ENCODE measurements at places on chromosomes 4 and X. TPM values are rescaled to one million over a fixed set of nuclear protein-coding genes. Genes with fewer than 3 reads are reported as not detected.

Gene RHOXF2
- not detected for total RNA-seq

- no peak for DNase-seq
Observed at GRCh38 chr4:156941940-156942548, 29.6 kb downstream of the PDGFC start.

DNA sequence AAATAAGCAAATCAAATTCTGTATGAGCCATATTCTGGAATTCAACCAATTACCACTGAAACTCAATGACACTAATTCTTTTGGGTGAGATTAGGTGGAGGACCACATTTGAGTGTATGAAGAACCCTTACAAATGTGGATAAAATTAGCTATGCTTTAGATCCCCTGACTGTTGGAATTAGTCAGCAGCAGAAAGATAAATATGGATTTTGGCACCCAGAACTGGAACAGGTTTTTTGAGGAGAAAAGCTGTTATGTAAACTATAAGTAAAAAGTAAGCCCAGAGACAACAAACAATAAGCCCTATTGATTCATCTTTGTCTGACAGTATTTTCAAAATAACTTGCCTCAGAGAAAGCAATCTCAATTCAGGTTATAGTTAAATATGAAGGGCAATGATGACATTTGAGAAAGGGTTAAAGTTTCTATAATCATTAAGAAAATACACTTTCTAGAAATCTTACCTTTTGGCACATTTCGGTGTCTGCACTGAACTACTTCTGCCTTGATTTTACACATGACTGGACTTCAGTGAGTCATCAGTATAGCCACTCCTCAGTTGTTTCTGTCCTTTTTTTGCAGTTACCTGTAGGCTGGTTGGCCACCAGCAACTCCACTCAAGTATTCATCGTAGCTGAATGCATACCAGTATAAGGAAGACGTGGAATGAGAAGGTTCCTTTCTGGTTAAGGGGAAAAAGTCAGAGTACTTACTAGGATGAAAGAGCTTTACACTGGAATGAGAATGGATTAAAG, 80.0 kb downstream of the KCTD8 start:
- no peak for DNase-seq

GRCh38 chr4:73222466-73223257, 35.9 kb downstream of the ANKRD17 start:
- peak; percentile 37 for DNase-seq

DNA sequence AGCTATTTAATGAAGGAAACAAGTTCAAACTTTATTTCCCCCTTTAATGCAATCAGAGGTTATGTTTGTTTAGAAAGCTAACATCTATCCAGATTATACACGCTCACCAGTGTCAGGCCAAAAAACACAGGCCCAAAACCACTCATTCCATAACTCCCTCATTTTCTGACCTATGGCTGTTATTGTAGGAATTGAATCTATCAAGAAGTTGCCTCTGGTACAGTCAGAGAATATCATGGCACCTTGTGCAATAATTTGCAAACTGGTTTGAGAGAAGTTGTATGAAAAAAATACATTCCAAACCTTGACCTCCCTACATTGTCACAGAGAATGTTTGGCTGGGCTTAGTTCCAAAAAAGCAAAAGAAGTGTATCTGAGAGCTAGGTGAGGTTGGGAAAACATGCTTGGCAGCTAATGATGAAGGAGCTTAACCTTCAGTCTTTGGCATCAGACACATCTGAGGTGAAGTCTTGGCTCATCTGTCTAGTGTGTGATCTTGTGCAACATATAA, 591.0 kb downstream of the ANKRD50 start:
- no peak for DNase-seq

Gene USP17L18
- total RNA-seq = not detected

DNA sequence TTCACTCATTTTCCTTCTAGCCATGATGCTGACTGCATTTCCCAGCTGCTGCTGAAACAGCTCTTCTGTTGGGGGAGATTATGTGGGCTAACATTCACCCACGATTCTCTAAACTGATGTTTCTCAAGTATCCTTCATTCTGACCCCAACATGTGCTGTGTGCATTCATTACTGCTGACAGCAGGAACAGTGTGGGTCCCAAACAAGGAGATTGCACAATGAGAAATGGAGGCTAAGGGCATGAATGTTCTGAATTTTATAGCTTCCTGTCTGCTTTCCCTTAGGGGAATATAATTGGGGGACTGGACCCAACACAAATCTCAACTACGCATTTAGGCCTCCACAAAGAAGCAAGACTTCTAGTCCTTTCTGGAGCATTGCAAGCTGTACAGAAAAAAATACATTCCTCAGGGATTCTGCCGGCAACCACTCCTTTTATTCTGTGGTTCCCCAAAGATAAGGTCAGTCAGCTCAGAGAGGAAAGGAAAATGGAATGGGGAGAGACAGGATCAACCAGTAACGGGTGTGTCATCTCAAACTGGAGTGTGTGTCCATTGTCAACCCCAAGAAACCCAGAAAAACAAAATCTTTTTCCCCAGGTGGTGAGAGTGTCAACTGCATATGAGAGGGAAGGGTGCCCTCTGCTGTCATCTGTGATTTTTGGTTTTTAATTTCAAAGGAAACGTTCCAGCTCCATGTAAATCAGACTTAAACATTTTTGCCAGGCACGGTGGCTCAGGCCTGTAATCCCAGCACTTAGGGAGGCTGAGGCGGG, 81.5 kb upstream of the EGFL6 start:
- DNase-seq = peak; percentile 20

DNA sequence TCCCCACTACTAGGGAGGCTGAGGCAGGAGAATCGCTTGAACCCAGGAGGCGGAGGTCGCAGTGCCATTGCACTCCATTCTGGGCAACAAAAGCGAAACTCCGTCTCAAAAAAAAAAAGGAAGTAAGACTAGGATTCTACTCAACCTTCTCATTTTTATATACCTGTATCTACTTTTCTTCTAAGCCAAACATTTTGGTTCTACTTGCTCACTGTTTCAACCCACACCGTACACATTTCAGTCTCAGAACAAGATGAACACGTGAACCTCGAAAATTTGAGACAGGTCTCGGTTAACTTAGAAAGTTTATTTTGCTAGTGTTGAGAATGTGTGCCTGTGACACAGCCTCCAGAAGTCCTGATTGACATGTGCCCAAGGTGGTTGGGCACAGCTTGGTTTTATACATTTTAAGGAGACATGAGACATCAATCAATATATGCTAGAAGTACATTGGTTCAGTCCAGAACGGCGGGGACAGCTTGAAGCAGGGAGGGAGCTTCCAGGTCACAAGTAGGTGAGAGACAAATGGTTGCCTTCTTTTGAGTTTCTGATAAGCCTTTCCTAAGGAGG, 3.7 kb downstream of the ADD1 start:
- no peak for DNase-seq

- DNase-seq = peak; percentile 1
Observed at GRCh38 chr4:11765849-11766453, 337.3 kb upstream of the HS3ST1 start.
